ENCODE measurements at places on chromosomes 5 and 9.

DNA sequence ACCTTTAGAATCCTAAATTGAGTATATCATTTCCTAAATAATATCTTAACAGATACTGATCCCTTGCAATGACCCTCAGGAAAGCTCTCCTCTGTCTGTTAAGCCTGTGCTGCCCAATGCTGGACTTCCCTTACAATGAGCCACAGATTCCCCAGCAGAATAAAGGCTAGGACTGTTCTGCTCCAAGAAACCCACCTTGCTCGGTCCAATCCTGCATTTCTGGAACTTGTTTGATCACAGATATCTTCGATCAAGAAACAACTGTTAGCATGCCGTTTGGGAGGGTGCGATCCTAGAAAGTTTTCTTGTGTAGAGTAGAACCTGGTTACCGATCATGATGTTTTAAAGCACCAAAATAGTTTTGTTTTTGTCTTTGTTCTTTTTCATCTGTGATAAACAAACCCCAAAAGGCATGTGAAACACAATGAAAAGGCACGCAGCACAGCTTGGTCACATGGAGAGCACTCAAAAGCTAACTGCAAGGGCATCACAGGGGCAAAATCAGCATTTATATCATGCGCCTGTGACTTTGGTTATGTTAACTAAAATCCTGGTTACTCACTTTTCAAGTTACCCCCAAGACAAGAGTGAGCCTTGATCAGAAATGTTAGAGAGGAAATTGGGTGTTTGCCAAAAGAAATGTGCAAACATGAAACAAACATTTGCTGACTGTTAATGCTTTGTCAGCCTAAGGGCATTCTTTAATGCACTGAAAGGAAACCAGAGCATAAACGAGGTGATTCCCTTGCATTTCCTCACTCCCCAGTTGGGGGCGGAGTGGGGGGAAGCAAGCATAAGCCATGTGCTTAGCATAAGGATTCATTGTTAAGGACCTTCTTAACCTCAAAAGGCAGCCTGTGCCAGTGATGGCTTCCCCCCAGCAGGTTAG, 61.9 kb upstream of the ADAMTS16 start:
- DNase-seq: no peak

DNA sequence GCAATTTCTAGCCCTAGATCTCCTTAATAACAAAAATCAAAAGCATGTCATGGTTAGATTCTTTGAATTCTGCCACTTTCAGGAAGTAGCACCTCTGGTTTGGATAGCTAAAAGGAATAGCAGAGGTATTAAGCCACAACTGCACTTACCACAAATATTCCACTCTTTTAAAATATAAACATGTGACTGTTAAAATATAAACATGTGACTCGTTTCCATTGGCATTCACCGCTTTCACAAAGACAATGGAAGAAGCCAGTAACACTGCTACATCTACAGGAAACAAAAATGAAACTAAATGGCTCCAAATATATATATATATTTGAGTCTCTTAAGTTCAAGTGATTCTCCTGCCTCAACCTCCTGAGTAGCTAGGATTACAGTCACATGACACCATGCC, 222.9 kb downstream of the ARL15 start:
- DNase-seq: no peak

DNA sequence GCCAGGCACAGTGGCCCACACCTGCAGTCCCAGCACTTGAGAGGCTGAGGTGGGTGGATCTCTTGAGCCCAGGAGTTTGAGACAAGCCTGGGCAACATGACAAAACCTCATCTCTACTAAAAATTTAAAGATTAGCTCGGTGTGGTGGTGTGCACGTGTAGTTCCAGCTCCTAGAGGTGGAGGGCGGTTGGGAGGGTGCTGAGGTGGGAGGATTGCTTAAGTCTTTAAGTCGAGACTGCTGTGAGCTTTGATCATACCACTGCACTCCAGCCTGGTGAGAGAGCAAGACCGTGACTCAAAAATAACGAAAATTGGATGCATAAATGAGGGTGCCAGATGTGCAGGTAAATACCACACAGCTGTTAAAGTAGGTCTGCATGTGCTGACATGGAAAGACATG, 39.3 kb upstream of the TDRD7 start:
- DNase-seq: no peak

GRCh38 chr9:126337729-126338372, 11.2 kb downstream of the MVB12B start:
- DNase-seq: no peak

- no peak for DNase-seq
These were observed 229.2 kb upstream of the FAM174A start for GRCh38 chr5:100306000-100306399.

DNA sequence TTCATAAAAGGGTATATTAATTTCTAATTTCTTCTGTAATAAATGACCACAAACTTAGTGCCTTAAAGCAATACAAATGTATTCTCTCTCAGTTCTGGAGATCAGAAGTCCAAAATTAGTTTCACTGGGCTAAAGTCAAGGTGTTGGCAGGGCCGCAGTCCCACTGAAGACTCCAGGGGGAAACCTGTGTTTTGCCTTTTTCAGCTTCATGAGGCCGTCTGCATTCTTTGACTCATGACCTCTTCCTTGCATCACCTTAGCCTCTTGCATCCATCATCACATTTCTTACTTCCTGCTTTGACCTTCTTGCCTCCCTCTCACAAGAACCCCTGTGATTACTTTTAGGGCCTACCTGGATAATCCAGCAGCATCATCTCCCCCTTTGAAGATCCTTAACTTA, 42.0 kb upstream of the ALDH1B1 start:
- DNase-seq: no peak

DNA sequence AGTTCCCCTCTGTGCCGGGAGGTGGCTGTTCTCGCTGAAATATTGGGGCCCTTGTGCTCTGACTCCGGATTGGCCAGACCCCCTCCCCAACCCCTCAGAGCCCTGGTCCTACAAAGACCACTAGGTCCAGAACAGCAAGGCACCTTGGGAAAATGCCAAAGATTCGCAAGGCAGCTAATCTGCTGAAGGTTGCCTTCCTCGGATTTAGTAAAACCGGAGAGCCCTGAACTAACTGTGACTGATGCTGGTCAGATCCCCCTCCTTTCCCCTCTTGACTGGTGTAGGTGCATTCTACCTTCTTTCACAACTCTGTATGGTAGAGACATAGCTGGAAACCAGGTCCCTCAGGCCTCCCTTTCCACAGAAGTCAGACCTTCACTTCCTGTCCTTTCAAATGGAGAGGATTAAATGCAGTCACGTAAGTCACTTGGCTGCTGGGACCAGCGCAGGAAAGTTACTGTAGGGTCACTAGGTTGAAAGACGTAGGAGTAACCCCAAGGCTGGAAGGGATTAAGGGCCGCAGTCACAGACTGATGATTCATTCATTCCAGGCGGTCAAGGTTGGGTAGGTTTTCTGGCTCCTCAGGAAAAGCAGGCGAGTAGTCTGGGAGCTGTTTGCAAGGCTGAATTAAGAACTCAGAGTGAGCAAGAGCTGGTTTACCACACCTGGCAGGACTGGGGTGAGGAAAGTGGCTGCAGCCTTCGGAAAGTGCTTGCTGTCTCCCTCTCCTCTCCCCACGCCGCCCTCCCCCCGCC, 5.3 kb downstream of the BARX1 start:
- no peak for DNase-seq

GRCh38 chr5:14712666-14713065, 48.1 kb downstream of the OTULIN start:
- DNase-seq: no peak

DNA sequence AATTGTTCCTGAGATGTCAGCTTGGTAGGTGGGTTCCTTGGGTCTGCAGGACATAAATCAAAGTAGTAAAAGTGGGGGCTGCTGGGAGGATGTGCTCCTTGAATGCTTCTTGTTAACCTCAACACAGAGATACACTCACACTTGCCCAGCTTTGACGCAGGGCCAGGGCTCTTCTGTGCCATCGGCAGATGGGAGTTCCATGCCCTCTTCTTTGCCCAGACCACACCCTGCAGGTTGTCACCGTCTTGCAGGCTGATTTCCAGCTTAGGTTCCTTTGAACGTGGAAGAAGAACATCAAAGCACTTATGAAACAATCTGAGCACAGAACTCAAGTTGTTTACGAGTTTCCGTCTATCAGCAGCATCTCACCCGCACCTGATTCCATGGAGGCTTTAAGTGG, 11.0 kb downstream of the DBH start:
- DNase-seq: no peak

DNA sequence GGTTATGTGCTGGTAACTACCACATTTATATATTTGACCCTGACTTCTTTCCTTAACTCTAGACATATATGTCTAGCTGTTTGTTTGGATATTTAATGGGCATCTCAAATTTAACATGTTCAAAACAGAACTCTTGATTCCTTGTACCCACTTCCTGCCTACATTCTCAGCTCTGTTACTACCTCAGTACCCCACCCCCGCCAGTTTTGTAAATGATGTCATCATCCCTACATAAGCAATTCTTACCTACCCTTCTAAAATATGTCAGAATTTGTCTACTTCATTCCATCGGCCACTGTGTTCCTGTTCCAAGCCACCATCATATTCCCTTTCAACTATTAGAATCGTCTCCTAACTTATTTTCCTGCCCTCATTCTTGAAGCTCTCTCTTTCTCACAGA, 4.8 kb downstream of the RAD50 start:
- DNase-seq: no peak

GRCh38 chr5:173455599-173455957, 127.4 kb upstream of the STC2 start:
- DNase-seq: no peak

DNA sequence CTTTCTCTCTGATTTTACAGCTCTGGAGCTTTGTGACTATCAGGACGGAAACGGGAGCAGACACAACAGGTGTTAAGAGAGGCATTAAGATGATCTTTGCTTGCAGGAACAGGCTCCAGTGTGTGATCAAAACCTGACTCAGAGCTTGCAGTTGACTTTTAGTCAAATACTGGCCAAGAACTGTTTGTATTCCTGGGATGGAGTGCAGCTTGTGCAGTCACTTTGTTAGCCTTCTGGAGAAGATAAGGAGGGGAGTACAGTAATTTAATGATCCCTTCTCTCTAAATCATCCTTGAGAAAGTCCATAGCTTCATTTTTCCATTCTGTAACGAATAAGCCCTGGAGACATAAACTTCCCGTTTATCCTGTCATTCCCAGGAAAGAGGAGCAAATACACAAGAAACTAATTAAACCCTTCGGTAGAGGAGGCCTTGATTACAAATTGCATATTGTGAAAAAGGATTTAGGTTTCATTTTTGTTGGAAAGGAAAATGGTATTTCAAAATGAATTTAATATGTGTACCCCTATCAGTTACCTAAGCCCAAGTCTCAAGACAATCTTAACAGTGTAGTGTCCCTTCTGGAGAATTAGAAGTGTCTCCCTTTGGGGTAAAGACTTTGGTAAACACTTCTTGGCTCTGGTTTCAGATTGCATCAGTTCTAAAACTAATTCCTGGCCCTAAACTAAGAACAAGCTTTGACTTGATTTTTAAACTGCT, 3.1 kb upstream of the STOM start:
- no peak for DNase-seq

- DNase-seq: no peak
These were observed 34.3 kb upstream of the OLFM1 start for GRCh38 chr9:135053133-135053532.

GRCh38 chr5:80837679-80838078, 122.5 kb upstream of the RASGRF2 start:
- DNase-seq: no peak

- DNase-seq: no peak
These were observed 2.9 kb upstream of the CSF2 start for GRCh38 chr5:132070460-132071337.

DNA sequence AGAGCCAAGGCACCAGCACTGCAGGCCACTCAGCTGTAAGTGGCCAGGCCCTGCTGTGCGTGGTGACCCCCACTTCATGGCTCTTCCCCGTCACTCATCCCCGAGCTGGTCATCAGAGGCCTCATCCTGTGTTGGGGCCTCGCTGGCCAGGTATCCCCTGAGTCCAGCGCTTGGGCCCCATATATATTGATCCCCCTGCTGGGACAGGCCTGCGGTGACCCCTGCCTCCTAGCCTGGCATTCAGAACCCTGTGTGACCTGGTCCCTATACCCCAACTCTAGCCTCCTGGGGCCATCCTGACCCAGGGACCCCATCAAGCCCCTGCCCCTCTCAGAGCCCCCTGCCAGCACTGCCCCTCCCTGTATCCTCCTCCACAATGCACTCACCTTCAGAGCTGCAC, 12.7 kb downstream of the GBGT1 start:
- DNase-seq: no peak

- no peak for DNase-seq
These were observed 252.5 kb downstream of the TRPM3 start for GRCh38 chr9:70868661-70869652.

DNA sequence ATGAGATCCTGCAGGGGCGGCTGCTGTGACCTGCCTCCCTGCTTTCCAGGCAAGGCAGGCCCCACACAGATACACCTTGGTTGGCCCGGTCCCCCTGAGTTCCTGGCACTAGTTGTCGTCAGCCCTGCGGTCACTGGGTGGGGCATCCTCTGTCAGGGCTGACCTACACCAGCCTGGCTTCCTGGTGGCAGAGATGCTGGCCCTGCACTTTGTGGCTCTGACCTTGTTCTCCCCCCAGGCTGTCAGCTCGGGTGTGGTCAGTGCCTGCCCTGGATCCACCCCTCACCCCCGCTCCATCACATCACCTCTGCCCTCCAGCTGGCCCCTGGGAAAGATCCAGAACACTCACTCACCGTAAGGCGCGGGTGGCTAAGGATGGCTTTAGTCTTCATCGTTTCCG, 74.1 kb downstream of the PHF2 start:
- DNase-seq: no peak

DNA sequence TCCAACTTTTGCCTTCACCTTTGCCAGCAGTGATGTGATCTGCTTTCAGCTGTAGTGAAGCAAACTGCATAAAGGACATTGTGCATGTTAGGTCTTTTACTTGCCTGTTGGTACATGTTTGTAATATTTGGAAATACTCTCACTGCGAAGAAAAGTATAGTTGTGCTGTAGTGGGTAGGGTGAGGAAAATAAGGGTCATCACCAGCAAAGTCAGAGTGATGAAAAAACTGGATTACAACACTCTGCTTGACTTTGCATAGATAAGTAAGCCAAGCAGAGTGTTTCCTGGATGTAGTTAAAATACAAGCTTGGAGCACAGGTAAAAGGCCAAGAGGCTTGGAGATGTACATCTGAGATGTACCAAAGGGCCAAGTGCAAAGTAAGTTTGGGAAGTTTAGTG, 16.7 kb downstream of the TGFBR1 start:
- no peak for DNase-seq

- no peak for DNase-seq
These were observed 67.2 kb downstream of the MVB12B start for GRCh38 chr9:126393876-126394275.

GRCh38 chr9:129726322-129727160, 26.3 kb downstream of the PTGES start:
- DNase-seq: peak; percentile 13

- no peak for DNase-seq
These were observed 2.2 kb downstream of the DNAJB5 start for GRCh38 chr9:34991607-34992375.

GRCh38 chr5:98902733-98903132, 26.1 kb downstream of the CHD1 start:
- no peak for DNase-seq

- no peak for DNase-seq
These were observed 547.7 kb downstream of the MAT2B start for GRCh38 chr5:164053123-164053522.

- DNase-seq: no peak
These were observed 172.2 kb downstream of the NFIB start for GRCh38 chr9:14141699-14142098.

All from T follicular helper cell (primary cell).